ENCODE measurements at places on chromosomes 1 and 21. TPM values are rescaled to one million over a fixed set of nuclear protein-coding genes. Genes with fewer than 3 reads are reported as not detected.

The PTPRU gene
- total RNA-seq: 42.5 TPM

The DCST1 gene
- total RNA-seq: not detected

The TNFRSF18 gene
- total RNA-seq: 0.33 TPM

The SLAMF1 gene
- total RNA-seq: not detected

The COL6A1 gene
- 1,502 TPM for total RNA-seq

The BARHL2 gene
- total RNA-seq: not detected

The MTF2 gene
- 9.9 TPM for total RNA-seq

The RGS4 gene
- total RNA-seq: 110 TPM

The ZMYND12 gene
- total RNA-seq: 0.29 TPM

The AQP10 gene
- total RNA-seq: not detected

Measured in smooth muscle cell of trachea (primary cell).